ENCODE measurements at places on chromosomes 3 and 15. TPM values are rescaled to one million over a fixed set of nuclear protein-coding genes. Genes with fewer than 3 reads are reported as not detected.

ACTRT3 gene
- total RNA-seq = 0.40 TPM

ZNF717 gene
- 13.1 TPM for total RNA-seq

WDR72 gene
- not detected for total RNA-seq

DNA sequence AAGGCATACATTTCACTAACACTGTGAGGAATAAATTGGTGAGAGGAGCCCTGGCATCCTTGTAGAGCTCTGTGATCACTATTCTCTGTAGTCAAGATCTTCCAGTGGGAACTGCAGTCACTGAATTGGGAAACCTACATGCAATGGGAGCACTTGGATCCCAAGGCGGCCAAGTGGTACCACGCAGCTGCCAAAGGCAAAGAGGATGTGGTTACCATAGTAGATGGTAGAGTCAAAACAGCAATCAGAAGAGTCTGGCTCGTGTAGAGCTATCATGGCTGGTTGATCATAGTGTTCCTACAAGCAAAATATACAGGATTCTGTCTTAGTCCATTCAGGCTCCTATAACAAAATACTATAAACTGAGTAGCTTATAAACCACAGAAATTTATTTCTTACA lies 849.7 kb downstream of the ROBO2 start:
- H3K4me3 ChIP-seq = no peak overlapping the region
- DNase-seq = no peak
- H3K36me3 ChIP-seq = no peaks in the 10 kb centered on the region
- no peak overlapping the region for H3K27ac ChIP-seq
- H3K27me3 ChIP-seq = no peaks in the 10 kb centered on the region

DNA sequence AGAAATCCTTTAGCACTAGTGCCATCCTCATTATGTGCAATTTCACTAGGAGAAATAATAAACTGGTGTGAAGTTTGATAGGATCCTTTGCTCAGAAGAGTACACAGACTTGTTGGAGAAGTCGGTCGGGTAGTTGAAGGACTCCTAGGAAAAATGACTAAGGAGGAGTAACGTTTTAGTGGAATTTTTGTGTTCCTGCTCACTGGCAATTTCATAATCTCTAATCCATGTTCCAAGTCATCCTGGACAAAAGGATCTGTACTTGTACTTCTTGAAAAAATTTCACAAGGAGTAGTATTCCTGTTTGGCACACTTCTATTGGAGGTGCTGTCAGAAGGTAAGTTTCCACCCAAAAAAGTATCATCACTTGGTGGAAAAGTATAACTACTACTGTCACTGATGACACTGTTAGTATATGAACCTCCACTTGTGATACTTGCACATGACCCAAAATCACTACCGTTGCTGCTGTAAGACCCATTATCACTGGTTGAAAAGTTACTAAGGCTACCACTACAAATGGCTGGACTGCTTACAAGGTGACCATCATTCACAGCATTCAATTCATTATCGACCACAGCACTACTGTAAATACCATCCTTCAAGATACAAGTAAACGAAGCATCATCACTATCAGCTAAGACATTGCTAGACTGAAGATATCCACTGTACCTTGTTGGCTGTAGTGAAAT lies 77.4 kb downstream of the NEDD4 start:
- H3K27me3 ChIP-seq = no peaks in the 10 kb centered on the region
- H3K4me1 ChIP-seq = peaks cover 4% of the 10 kb centered on the region
- no peaks in the 10 kb centered on the region for H3K36me3 ChIP-seq
- no peak overlapping the region for H3K27ac ChIP-seq
- DNase-seq = no peak
